ENCODE measurements at places on chromosomes 16 and 17.

- no peak for DNase-seq
Observed at GRCh38 chr17:79243603-79243990, 169.0 kb downstream of the ENGASE start.

- DNase-seq = no peak
Observed at GRCh38 chr16:77470851-77471250, 36.0 kb upstream of the ADAMTS18 start.

GRCh38 chr16:11224894-11225676 lies 30.9 kb downstream of the SOCS1 start:
- no peak for DNase-seq

DNA sequence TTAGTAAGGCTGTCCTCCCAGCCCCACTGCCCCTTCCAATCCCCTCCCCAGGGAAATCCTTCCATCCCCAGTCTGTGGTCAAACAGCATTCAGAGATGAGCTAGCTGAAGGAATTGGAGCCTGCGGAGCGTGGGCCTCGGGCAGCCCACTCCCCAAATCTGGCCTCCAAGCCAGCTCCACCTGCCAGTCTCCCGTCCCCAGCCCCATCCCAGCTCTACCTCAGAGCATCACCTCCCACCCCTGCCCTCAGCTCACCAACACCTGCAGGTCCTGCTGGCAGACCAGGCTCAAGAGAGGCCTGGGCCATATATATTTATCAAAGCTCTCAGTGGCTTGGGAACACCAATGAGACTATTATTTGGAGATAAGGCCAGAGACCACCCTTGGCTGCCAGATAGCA lies 5.2 kb upstream of the SPPL2C start:
- DNase-seq = no peak

- DNase-seq = peak; percentile 61
Observed at GRCh38 chr16:88383401-88384221, 852 bp downstream of the ZNF469 start.

- DNase-seq = peak; percentile 60
Observed at GRCh38 chr16:29849505-29849904, 13.5 kb downstream of the CDIPT start.

All from iPS-NIHi11 (cell line).